Gastrocnemius medialis (tissue), 4 donors: ENCODE measurements at places on chromosomes 13 and 19. TPM values are rescaled to one million over a fixed set of nuclear protein-coding genes. Genes with fewer than 3 reads are reported as not detected.

DNA sequence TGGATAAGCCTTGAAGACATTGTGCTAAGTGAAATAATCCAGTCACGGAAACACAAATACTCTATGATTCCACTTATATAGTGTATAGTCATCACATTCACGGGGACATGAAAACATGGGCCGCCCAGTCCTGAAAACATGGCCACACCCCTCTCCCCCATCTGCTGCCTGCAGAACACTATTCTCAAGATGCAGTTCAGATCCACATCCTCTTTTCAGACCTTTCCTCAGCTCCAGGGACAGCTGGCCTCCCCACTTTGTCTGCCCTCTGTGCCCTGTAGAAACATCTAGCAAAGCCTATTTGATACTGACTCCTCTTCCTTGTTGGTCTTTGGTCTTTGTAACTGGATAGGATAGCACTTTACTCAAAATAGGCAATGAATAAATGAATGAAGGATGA, 8.3 kb downstream of the RFX2 start:
- no peak for DNase-seq

- no peak for DNase-seq
Observed at GRCh38 chr13:109870696-109871370, 84.5 kb upstream of the IRS2 start.

DNA sequence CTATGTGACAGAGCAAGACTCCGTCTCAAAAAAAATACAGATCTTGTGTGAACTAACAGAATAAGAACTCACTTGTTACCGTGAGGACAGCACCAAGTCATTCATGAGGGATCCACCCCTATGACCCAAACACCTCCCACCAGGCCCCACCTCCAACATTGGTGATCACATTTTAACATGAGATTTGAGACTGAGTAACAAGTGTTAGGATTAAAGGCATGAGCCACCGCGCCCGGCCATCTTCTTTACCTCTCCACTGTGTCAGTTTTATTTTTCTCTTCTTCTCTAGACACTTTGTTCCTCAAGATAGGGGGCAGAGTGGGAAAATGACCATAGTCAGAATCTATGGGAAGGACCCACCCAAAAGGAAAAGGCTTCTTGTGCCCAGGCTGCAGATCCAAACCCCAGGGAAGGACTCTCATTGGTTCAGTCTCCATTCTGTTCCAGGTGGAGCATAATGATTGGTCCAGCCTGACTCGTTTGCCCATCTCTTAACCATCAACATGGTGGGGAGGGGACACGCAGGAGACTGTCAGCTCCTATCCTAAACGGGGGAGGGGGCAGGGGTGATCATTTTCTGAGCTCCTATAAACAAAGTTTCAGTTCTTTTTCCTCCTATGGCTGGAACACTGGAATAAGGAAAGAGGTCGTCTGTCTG, 1.3 kb upstream of the CALM3 start:
- DNase-seq, result no peak

Gene ZNF560
- not detected for total RNA-seq

GRCh38 chr13:97757807-97758206, 195.7 kb upstream of the IPO5 start:
- DNase-seq, result no peak

DNA sequence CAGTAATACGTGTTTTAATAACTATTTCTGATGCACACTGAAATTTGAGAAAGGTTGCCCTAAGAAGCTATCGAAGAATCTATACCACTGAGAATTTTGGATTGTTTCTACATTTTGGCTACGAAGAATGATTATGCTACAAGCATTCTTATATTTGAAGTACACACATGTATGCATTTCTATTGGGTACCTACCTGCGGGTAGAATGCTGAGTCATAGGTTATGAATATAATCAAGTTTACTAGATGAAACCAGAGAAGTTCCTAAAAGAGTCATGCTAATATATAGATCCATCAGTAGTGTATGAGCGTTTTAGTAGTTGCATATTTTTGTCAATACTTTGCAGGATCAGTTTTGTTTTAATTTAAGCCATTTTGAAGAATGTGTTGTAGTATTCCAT, 62.0 kb upstream of the PCDH20 start:
- DNase-seq, result no peak

Gene ZNF556
- not detected for total RNA-seq

Gene C19orf38
- total RNA-seq, result 1.4 TPM
